NCI-H1417 (cell line): ENCODE measurements at places on chromosomes 11 and 22.

DNA sequence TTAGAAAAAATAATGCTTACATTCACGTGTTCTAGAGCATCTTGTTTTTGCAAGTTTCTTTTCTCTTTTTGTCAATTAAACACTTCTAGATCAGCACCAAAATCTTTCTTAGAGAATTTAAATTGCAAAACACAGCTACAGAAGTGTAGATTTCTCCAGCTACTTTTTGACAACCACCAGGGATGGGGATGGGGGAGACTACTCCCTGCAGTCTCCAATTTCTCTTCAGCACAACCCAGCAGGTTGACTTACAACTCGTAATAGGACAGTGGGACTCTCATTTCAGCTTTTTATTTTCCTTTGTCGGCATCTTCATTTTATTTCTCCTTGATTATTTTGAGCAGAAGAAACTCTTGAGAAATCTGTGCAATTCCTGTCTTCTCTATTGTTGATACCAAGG is 441.2 kb downstream of the LRRC4C start:
- DNase-seq: no peak

- DNase-seq: no peak
Observed at GRCh38 chr11:2612884-2613571, 86.8 kb downstream of the KCNQ1OT1 start.

DNA sequence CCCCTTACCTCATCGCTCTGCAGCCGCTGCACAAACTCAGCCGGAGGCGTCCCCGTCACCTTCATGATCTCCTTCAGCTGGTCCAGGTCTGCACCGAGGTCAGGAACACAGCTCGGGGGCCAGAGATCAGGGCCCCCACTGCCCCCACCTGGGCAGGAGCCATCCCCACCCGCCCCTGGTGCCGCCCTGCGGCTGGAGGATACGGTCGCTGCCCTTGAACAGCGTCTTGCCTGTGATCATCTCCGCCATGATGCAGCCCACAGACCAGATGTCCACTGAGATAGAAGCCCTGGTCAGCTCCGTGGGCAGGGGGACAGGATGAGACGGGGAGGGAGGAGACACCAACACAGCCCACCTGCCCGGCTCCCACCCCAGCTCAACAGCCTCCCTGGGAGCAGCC is 4.5 kb upstream of the HDAC10 start:
- no peak for DNase-seq

DNA sequence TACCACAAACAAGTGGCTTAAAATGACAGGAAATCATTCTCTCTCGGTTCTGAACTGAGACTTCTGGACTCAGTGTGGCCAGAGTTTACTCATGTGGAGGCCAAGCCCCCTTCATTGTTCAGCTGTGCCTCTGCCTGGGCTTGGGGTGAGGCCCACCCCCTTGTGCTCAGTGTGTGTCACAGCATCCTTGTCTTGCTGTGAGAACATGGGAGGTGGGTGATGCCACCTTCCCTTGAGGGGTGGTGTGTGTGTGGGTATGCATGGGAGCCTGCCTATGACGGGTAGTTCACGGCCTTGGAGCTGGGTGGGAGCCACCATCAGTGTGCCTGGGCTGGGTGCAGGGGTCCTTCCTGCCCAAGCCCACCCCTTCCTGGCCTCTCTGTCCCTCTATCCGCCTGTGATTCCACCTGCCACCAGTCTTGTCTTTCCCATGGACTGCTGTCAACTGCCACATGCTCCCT is 101.7 kb downstream of the MORC2 start:
- DNase-seq: no peak

DNA sequence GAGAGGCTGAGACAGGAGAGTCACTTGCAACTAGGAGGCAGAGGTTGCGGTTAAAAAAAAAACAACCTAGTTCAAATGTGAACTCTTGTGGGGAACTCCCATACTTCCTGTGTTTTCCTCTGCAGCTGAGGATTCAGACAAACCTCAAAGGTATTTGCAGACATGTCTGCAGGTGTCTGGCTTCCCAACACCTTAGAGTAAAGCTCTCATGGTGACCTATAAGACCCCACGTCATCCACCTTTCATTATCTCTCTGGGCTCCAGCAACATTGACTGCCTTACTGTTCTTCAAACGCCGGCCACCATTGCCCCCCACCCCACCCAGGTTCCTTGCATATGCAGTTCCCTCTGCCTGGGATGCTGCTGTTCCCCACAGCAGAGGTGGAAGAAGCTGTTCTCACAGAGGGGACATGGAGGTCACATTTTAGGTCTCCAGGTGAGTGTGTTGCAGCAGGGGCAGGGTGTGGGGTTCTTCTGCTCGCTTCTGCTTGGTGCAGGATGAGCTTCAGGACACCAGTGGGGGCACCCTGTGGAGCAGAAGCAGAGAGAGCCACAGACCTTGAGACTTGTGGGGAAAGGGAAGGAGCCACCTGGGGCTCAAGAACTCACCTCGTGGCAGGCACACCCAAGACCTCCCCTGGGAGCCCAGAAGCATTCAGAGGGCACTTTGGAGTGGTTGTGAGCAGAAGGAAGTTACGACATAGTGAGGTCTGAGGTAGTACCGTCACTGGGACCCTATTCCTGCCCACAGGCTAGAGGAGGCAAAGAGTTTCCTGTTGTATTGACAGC is 203.2 kb downstream of the CSNK2A3 start:
- DNase-seq: no peak

DNA sequence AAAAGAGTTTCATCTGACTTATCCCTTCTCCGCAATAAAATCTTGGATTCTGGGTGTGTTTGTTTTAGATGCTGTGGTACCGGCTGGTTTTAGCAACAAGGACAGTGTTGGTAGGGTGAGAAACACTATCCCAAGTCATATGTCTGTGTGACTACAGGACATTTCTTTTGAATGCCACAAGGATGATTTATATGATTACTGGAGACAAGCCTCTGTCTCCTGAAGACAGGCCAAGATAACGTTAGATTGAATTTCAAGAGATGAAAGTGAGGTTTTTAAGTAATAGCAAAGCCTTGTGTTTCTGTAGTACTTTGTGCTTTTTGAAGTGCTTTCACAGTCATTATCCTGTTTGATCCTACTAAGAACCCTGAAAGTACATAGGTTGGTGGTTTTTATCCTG is 101.6 kb downstream of the COMMD9 start:
- DNase-seq: peak; percentile 20

DNA sequence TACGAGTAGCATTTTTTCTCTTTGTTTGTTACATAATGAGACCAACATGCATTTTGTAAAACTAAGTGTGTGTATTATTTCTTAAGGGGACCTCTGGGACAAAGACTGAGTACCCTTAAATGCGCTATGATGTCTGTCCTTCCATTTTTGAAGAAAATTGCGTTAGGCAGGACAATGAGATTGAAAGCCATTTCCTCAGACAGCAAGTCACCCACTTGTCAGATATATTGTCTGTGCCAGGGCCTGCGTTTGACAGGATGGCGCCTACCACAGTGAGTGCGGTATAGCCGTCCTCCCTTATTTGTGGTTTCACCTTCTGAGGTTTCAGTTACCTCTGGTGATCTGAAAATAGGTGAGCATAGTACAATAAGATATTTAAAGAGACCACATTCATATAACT is 2.2 kb downstream of the AP2A2 start:
- DNase-seq: no peak

GRCh38 chr22:39283322-39284141 is 35.9 kb downstream of the RPL3 start:
- no peak for DNase-seq

GRCh38 chr22:28953403-28953802 is 70.0 kb downstream of the ZNRF3 start:
- no peak for DNase-seq

DNA sequence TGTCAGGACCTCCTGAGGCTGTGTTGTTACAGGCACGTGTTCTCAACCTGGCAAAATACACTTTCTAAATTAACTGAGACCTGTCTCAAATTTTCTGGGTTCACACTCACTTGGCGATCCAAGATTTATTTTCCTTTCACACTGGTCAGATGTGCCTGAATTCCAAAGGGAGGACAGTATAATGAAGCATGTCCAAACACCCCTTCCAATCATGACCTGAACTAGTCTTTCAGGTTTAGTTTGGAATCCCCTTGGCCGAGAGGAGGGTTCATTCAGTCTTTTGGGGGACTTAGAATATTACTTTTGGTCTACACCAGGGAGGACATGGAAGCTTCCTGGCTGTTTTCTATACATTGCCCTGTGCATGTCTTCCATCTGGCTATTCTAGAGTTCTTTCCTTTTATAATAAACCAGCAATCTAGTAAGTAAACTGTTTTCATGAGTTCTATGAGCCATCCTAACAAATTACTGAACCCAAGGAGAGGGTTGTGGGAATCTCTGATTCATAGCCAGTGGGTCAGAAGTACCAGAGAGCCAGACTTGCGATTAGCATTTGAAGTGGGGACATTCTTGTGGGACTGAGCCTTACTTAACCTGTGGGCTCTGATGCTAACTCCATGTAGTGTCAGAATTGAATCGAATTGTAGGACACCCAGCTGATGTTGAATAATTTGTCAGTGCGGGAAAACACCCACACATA is 14.8 kb upstream of the TMEM216 start:
- DNase-seq: no peak

GRCh38 chr11:70429724-70430521 is 31.6 kb downstream of the CTTN start:
- DNase-seq: no peak

- no peak for DNase-seq
Observed at GRCh38 chr22:35582218-35582860, 34.8 kb downstream of the MB start.

DNA sequence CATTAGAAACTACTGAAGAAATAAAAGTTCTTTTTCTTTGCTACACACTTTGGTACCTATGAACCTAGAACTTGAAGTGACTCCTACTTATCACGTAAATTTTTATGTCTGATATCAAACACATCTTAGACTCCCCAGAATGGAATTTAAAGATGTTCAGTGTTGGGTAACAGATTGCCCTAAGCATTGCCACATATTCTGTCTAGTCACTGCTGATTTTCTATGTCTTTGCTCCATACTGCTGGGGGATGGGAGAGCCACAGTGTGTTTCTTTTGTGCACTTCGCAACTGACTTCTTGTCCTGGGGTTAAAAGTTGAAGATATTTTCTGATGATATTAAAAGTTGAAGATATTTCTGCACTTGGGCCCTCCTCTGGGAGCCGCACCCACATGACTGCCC is 19.4 kb upstream of the MYO18B start:
- DNase-seq: no peak

DNA sequence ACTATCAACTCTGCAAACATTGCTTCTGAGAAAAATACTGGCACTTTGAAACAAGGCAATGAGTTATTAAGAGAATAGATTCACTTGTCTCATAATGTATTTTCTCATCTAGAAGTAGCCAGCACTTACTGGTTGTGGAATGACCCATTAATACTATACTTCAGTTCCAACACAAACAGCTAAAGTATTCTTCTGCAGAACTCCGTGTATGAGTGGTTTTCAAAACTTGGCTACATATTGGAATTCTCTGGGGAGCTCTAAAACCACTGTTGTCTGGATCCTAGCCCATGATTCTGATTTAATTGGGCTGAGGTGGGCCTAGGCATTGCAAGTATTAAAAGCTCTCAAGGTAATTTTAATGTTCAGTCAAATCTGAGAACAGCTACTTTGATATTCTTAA is 1416.4 kb upstream of the RAG2 start:
- no peak for DNase-seq

GRCh38 chr22:24809331-24809730 is 3.3 kb downstream of the SGSM1 start:
- no peak for DNase-seq

DNA sequence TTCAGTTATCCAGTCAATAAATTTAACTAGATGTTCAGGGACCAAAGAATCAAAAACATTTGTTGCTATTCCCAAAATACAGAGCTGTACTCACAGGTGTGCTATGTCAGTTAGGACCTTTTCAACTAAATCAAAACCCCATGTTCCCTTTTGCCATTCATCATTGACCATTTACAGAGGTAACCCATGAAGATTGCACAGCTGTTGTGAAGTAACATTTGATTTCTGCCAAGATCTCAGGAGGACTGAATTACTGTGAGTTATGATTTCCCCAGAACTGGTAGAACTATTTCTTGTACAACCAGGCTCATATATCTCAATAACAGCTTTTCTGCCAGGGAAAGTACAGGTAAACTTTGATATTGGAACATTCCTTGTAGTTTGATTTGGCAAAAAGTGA is 131.1 kb upstream of the FIBIN start:
- DNase-seq: no peak

GRCh38 chr22:50396751-50397370 is 53.7 kb downstream of the PPP6R2 start:
- no peak for DNase-seq

DNA sequence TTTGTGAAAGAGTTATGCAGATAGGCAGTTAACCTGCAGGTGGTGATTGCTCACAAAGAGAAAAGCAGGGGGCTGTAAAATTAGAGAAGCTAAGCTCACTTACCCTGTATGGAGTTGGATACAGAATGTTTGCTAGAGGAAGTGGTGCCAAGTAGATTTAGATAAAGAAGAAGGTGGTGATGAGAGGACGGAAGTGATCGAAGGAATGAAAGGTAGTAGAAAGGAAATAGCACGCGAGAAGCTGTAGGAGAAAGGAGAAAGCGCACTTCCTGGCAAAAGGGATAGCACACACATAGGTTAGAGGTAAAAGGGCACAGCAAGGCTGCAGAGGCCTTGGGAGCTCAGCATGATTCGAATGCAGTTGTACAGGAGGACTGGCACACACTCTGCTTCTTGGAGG is 87.3 kb upstream of the CTSC start:
- DNase-seq: no peak

GRCh38 chr11:120867024-120867423 is 156.9 kb upstream of the TBCEL start:
- peak; percentile 44 for DNase-seq

- DNase-seq: no peak
Observed at GRCh38 chr11:61023966-61024295, 52.5 kb downstream of the CD6 start.

DNA sequence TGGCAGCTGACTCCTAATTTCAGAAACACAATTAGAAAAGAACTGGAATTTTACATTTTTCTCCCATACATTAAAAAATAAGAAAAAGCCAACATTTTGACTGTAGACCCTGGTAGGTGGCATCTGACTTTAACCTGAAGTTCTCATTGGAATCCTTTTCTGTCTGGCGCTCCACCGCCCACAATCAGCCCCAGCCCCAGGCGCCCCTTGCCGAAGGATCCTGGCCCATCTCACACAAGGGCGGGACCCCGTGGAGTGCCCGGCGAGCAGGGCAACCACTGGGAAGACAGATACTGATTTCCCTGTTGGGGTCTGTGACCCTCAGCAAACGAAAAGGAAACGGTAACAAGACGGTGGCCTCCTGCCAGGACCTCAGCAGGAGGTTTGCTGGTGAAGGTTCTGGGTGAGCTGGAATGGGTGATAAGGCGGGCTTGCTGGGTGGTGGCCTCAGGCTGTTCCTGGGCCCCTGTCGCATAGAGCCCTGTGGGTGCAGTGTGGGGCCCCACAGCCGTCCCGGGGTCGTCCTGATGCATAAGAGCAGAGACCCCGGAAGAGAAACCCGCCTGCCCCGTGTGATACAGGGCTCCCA is 15.7 kb downstream of the TSPO start:
- no peak for DNase-seq

GRCh38 chr22:36528341-36528740 is 625 bp downstream of the EIF3D start:
- no peak for DNase-seq

GRCh38 chr11:110711448-110711775 is 825 bp downstream of the ARHGAP20 start:
- peak; percentile 52 for DNase-seq
